ENCODE measurements at places on chromosomes 1 and 21.

DNA sequence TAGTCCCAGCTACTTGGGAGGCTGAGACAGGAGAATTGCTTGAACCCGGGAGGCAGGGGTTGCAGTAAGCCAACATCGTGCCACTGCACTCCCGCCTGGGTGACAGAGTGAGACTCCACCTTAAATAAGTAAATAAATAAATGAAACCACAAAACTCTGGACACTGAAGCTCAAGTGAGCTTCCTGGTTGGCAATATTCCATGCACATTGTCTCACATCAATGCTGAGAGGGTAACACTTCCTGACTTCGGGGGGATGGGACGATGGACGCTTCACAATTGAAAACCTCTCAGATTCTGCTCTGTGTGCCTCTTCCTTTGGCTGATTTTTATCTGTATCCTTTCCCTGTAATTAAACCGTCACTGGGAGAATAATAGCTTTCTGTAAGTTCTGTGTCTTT is 70.0 kb upstream of the ZNF644 start:
- DNase-seq = no peak

DNA sequence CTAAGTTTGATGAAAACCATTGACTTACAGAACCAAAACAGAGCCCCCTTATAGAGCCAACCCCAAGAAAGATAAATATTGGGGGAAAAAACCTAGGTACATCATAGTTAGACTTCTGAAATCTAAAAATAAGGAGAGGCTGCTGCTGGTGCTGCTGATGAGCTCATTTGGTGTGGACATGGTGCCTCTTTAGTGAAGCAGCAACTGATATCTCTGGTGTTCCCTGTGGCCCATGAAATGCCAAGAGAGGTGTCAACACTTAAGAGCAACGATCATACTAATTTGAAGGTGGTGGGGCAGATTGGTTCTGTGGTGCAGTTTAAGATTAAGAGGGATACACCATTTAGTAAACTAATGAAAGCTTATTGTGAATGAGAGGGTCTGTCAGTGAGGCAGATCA is 35.9 kb downstream of the ST3GAL3 start:
- no peak for DNase-seq

DNA sequence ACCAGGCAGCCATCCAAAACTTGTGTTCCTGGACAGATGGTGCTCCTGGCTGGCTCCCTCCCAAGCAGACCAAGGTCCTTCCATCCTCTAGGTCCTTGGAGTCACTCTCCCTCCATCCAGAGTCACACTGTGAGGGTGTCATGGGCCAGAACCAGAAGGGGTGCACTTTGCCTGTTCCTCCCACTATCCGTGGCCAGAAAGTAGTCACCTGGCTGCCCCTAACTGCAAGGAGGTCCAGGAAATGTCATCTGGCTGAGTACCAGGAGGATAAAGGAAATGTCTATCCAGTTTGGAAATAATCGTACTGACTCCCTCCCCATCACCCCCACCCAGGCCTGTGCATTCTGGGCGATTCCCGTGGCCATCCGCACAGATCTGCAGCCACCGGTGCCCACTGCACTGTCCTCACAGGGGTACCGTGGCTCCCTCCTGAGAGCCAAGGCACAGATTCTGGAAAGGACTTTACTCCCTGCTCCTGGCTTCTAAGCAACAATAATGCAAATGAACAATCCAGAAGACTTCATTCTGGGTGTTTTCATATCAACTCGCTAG is 253.2 kb downstream of the NPHP4 start:
- no peak for DNase-seq

DNA sequence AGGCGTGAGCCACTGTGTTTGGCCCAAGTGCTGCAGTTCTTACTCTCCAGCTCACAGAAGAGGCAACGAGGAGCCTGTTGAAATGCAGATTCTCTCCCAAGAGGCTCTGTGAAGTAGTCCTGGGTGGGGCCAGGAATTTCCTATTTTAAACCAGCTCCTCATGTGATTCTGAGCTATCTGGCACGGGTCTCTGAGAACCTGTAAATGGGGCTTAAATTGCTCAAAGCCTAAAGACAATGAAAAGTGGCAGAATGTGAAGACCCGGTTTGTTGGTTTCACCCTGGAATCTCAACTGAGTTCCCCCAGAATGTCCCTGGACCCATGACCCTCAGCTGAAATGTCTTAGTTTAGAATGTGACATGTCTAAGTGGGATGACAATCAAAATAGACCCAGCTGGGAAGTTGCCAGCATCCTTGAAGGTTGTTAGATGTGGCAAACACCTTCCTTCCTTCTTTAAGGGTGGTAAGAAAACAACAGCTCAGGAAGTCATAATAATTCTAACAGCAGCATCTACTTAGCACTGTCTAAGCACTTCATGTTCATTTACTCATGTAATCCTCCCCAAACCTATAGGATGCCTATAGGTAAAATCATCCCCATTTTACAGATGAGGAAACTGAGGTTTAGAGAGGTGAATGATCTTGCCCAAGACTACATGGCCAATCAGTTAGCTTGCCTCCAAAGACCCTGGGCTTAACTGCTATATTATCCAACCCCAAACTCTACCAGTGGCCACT is 20.9 kb upstream of the ATP5PO start:
- DNase-seq = no peak

DNA sequence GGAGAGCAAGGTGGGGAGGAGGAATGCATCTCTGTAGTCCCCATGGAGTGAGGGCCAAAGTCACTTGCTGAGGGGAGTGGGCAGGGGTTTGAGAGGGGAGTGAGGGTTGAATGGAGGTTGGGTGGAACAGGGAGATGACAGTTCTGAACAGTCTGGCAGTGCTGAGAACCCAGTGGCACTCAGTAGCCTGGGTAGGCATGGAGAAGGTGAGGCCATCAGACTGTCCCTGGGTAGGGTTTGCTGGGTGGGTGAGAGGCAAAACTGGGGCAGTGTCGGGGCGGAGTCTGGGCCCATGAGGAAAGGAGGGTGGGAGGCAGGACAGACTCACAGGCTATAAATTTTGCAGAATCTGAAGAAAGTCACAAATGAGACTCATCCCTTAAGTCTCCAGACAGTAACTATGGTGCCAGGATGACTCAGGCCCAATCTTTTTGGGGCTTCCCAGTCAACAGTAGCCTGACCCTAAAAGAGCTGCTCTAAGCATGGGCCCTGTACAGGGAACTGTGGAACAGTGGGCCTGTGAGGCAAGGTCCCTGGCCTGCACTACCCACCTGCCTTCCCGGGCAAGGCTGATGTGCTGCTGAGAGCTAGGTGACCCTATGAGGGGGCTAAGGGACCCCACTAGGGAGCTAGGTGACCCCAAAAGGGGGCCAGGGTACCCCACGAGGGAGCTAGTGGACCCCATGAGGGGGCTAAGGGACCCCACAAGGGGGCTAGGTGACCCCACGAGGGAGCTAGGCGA is 51.0 kb upstream of the DMRTB1 start:
- no peak for DNase-seq

DNA sequence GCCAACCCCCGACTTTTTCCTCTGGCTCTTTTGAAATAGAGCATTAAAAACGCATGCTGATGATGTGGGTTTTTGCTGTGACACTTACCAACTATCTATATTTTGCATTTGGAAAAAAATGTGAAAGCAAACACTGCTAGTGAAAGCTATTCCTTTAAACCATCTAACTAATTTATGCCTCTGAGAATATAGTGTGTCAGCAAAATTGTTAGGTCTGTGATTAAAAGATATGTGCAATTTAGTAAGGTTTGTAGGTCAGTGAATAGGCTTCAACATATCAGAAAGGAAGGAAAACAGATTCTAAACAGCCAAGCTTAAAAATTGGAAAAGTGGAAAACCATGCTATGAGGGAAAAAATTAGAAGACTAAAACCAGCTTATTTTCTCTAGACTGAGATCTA is 1929.3 kb downstream of the NCAM2 start:
- no peak for DNase-seq

GRCh38 chr1:181135437-181135731 is 46.9 kb downstream of the IER5 start:
- no peak for DNase-seq

GRCh38 chr1:116105996-116106395 is 5.2 kb upstream of the MAB21L3 start:
- DNase-seq = no peak

GRCh38 chr1:170640581-170640980 is 23.4 kb upstream of the PRRX1 start:
- no peak for DNase-seq

DNA sequence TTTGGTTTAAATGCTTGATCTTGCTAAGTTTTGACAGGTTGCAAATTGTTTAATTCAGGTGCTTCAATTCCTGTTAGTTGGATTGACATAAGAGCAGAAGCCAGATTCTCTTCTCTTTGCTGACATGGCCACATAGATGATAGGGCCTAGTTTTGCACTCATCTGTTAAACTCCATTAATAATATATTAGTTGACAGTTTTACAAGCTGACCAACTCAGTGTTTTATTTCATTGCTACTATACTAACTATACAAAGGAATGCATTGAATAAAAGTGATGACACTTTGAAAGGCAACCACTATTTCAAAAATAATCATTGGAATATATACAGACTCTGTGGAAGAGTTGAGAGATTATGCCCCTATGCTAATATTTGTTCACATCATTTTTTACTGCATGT is 255.6 kb upstream of the DPYD start:
- no peak for DNase-seq

GRCh38 chr1:186772228-186772627 is 56.5 kb upstream of the PLA2G4A start:
- no peak for DNase-seq

GRCh38 chr1:29975036-29975694 is 738.8 kb downstream of the PTPRU start:
- no peak for DNase-seq

GRCh38 chr21:44354775-44355771 is 1.7 kb downstream of the TRPM2 start:
- DNase-seq = no peak

GRCh38 chr21:22679207-22679606 is 1681.0 kb downstream of the NCAM2 start:
- no peak for DNase-seq
